ENCODE measurements at places on chromosomes 6 and 20. TPM values are rescaled to one million over a fixed set of nuclear protein-coding genes. Genes with fewer than 3 reads are reported as not detected.

GRCh38 chr6:162615016-162615705 is 112.4 kb downstream of the PRKN start:
- no peak overlapping the region for H3K27ac ChIP-seq
- no peak for DNase-seq
- no peaks in the 10 kb centered on the region for H3K4me1 ChIP-seq
- H3K36me3 ChIP-seq: no peaks in the 10 kb centered on the region
- no peak overlapping the region for H3K4me3 ChIP-seq
- no peaks in the 10 kb centered on the region for H3K27me3 ChIP-seq

DNA sequence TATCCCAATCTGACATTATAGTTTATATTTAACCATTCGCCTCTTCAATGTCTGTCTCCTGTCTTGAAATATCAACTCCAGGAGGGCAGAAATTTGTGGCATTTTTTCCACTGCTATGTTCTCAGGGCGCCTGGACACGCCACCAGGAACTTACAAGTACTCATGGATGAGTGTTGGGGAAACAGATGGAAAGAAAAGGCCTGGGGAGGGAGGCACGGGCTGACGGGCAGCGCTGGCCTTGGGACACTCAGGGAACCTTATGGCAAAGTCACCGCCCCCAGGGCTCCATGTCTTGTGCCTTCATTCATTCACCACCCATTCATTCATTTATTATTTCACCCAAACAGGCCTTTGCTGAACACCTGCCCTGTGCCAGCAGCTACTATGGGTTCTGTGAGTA is 222.9 kb downstream of the PREX1 start:
- no peaks in the 10 kb centered on the region for H3K27me3 ChIP-seq
- no peak overlapping the region for H3K4me3 ChIP-seq
- no peak for DNase-seq
- no peaks in the 10 kb centered on the region for H3K4me1 ChIP-seq

DNA sequence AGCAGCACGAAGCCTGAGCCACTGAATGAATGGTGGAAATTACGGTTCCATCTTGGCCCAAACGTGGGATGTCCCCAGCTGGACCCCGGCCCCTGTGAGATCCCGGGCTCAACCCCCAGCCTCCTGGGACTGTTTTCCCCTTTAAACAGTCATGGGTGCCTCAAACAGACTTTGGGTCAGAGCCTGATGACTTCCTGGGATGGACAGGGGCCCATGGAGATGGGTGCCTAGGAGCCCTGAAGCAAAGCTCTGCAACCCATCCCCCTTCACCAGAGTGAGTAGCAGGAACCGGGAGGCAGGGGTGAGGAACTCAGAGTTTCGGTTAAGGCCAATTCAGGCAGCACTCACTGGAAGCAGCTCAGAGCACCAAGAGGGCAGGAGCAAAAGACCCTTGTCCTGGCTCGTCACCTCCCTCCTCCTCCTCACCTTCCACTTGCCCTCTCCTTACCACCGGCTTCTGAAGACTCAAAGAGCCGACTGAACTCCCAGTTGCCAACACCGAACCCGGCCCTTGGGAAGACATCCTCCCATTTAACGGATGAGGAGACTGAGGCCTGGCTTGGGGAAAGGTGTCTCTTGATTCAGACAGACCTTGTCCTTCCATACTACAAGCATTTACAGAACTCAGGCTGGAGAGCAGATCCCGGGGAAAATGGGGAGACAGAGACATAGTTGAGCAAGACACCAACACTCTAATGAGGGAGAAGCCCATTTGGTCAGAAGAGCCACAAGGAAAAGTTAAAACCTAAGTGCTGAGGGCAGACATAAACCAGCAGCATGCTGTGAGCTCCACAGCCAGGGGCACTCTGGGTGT is 14.9 kb upstream of the TLDC2 start:
- H3K4me1 ChIP-seq: peaks cover 26% of the 10 kb centered on the region
- peak overlapping the region; percentile 32 for H3K4me3 ChIP-seq
- no peak for DNase-seq
- peaks cover 24% of the 10 kb centered on the region for H3K27me3 ChIP-seq

- no peak overlapping the region for H3K27ac ChIP-seq
- H3K27me3 ChIP-seq: peaks cover 2% of the 10 kb centered on the region
- H3K4me1 ChIP-seq: no peaks in the 10 kb centered on the region
- no peak for DNase-seq
Observed at GRCh38 chr20:56985066-56985685, 281.3 kb downstream of the BMP7 start.

- peaks cover 4% of the 10 kb centered on the region for H3K27me3 ChIP-seq
- no peaks in the 10 kb centered on the region for H3K4me1 ChIP-seq
- no peak overlapping the region for H3K4me3 ChIP-seq
Observed at GRCh38 chr20:63372971-63373885, 12.1 kb upstream of the CHRNA4 start.

- H3K27ac ChIP-seq: no peak overlapping the region
- DNase-seq: no peak
- H3K27me3 ChIP-seq: no peaks in the 10 kb centered on the region
- H3K4me1 ChIP-seq: no peaks in the 10 kb centered on the region
Observed at GRCh38 chr6:57190140-57190539, 18.0 kb downstream of the BAG2 start.

HLA-DQA1 gene
- total RNA-seq: 2.7 TPM

GRCh38 chr6:136127873-136128272 is 122.2 kb downstream of the MTFR2 start:
- H3K4me3 ChIP-seq: no peak overlapping the region
- H3K27me3 ChIP-seq: no peaks in the 10 kb centered on the region
- H3K4me1 ChIP-seq: no peaks in the 10 kb centered on the region
- no peak for DNase-seq

PSORS1C1 gene
- not detected for total RNA-seq

DNA sequence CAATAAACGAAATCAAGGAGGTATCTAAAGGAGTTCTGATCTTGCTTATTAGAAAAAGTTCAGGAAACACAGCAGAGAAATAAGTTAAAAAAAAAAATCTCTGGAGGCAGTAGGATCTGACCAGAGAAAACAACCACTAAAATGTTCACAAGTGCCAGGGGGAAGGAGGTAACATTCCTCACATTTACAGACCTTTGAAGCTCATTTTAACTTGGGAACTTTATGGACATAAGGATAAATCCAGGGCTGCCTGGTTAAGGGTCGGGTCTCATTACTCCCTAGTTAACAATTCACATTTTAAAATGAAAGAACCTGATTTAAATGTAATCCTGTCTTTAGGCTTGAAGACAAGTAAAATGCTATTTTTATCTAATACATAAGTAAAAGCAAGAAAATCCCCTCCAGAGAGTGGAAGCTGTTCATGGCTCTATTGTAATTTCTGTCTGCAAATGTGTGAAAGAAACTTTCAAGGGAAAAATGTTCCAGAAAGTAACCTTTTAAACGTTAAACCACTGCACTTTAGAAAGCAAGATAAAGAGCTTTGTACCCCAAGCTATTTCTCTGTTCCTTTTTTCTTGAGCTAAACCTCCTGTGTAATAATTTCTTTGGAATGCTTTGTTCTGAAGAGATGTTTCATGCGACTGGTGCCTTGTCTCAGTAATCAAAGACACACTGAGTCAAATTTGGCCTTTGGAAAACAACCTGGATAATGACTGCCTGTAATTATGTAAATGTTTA is 38.2 kb downstream of the MYLIP start:
- no peak for DNase-seq
- H3K27ac ChIP-seq: no peak overlapping the region
- H3K4me1 ChIP-seq: peaks cover 41% of the 10 kb centered on the region
- H3K4me3 ChIP-seq: no peak overlapping the region

DNA sequence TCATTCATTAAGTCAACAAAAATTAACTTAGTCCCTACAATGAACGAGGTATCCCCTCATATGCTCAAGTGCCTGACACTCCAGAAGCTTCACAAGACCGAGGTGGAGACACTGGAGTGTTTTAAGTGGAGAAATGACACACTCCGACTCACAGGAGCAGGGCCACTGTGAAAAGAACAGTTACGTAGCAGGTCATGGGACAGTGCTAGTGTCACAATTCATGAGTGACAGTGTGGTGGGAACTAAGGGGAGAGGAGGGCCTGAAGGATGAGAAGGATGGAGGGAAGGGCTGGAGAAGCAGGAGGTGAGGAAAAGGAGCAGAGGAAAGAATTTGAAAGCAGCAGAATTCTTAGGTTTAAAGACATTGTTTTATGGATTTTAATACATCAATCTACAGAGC is 1.3 kb upstream of the HLA-A start:
- peak overlapping the region; percentile 98 for H3K4me3 ChIP-seq
- no peak for DNase-seq
- peak overlapping the region; percentile 100 for H3K27ac ChIP-seq

GRCh38 chr6:158938811-158939254 is 61.2 kb downstream of the RSPH3 start:
- peaks cover 15% of the 10 kb centered on the region for H3K4me1 ChIP-seq
- peaks cover 18% of the 10 kb centered on the region for H3K27me3 ChIP-seq
- peak overlapping the region; percentile 48 for H3K4me3 ChIP-seq
- no peaks in the 10 kb centered on the region for H3K36me3 ChIP-seq

DNA sequence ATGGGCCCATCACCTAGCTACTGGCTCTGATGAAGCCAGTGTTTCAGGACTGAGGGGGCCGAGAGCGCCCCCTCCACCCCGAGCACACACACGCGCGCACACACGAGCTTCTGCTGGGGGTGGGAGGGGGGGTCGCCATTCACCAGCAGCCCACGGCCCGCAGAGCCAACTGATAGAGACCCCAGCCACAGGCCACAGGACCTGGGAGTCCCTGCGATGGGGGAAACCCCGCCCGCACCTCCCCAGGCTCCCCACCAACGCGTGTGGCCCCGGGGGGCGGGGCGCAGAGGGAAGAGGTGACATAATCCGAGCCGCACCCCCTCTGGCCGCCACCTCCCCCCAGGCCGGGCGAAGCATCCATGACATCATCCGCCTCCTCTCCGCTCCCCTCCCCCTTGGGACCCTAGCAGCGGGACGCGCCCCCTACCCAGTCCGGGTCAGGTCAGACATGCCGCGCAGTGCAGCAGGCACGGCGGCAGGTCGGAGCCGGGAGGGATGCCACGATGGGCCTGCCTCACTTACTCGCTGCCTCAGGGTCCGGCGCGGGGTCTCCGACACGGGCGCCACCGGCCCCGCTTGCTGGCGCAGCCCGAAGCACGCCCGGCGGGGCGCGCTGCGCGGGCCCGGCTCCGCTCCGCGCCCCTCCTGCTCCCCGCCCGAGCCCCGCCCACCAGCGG is at the start of gene LZTS3:
TSS of gene LZTS3 (minus strand) at position 617 of the 677 bp plus-strand sequence. CDS start 6,386 bp downstream, outside the sequence.
- peak within 1 kb of the TSS; percentile 80 for H3K4me3 ChIP-seq
- H3K36me3 ChIP-seq: no peaks in the 10 kb centered on the region
- peak within 1 kb of the TSS; percentile 63 for H3K27ac ChIP-seq
- H3K4me1 ChIP-seq: peaks cover 15% of the 10 kb centered on the region
- H3K27me3 ChIP-seq: peaks cover 48% of the 10 kb centered on the region
- peak; percentile 84 for DNase-seq

COL10A1 gene
- total RNA-seq: not detected

GRCh38 chr6:44072959-44073611 is 54.2 kb downstream of the MRPL14 start:
- H3K4me1 ChIP-seq: peaks cover 29% of the 10 kb centered on the region
- peak overlapping the region; percentile 93 for H3K27ac ChIP-seq
- peak; percentile 89 for DNase-seq
- peaks cover 14% of the 10 kb centered on the region for H3K27me3 ChIP-seq

BTN2A1 gene
- 23.6 TPM for total RNA-seq

DNA sequence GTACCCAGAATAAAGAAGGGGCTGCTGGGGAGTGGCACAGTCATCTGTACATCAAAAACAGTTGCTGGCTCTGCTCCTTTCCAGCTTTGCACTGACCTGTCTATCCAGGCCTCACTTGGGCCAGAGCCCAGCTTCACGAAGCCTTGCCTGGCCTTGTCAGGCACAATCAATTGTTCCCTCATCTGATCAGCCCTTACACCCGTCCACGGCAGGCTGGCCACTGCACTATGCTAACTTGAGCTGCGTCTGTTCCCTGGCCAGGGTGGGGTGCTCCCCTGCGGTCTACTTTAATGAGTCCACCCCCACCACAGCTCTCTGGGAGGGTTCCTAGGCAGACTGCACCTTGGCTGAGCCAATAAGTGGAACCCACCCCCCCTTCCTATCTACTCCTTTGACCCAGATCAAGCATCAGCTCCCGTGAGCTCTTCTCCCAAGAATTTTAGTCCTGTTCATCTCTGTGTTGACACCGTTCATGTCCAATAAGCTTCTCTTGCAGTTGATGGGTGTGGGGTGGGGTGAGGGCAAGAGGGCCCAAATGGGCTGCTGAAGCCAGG is 74.3 kb upstream of the MLN start:
- H3K4me3 ChIP-seq: no peak overlapping the region
- H3K36me3 ChIP-seq: no peaks in the 10 kb centered on the region
- H3K4me1 ChIP-seq: peaks cover 7% of the 10 kb centered on the region
- peaks cover 43% of the 10 kb centered on the region for H3K27me3 ChIP-seq
- DNase-seq: no peak

DNA sequence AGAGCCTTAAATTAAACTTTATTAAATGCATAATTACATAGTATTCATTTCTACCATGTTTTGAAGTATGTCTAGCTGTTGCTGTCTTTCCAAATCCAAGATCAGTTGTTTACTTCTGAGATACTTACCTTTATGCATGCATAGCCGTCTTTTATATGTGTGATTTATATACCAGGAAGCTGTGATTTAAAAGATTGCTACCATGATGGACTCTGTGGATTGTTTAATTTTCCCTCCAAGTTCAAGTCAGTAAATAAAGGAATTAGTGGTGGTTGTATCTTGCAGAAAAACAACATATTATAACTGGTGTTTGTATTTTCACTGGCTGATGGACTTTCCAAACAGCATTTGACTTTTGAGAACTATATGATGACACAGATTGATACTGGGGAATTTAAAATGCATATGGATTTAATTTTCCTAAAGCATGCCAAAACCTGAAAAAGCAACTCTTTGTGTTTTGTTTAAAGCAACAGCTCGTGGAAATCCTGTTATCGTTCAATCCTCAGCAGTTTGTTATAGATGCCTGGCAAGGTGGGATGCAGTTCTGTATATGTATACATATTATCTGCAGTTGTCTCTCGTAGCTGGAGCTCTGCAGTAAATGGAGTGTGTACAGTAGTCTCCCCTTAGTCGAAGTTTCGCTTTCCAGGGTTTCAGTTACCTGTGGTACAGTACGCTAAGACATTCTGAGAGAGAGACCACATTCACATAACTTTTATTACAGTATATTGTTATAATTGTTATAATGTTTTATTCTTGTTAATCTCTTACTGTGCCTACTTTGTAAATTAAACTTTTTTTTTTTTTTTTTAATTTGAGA is 77.1 kb downstream of the CBFA2T2 start:
- H3K27me3 ChIP-seq: no peaks in the 10 kb centered on the region
- no peak for DNase-seq
- no peaks in the 10 kb centered on the region for H3K36me3 ChIP-seq
- no peak overlapping the region for H3K4me3 ChIP-seq

GRCh38 chr6:159529934-159530333 is 163.1 kb downstream of the SOD2 start:
- H3K27me3 ChIP-seq: peaks cover 10% of the 10 kb centered on the region
- no peaks in the 10 kb centered on the region for H3K4me1 ChIP-seq
- H3K27ac ChIP-seq: no peak overlapping the region
- H3K4me3 ChIP-seq: no peak overlapping the region

- DNase-seq: no peak
- peaks cover 25% of the 10 kb centered on the region for H3K4me1 ChIP-seq
- H3K27ac ChIP-seq: no peak overlapping the region
- H3K4me3 ChIP-seq: peak overlapping the region; percentile 90
Observed at GRCh38 chr6:113971741-113972140, 793 bp upstream of the HDAC2 start.

TMEM200A gene
- 2.7 TPM for total RNA-seq
